Right ventricle myocardium superior (tissue), 1 donor: ENCODE measurements at places on chromosomes 7 and 10. TPM values are rescaled to one million over a fixed set of nuclear protein-coding genes. Genes with fewer than 3 reads are reported as not detected.

Gene HYAL4
- total RNA-seq: not detected

Gene SLIT1
- 0.16 TPM for total RNA-seq

Gene NANOS1
- 10.0 TPM for total RNA-seq

Gene PROSER2
- 0.97 TPM for total RNA-seq

Gene HOXA9
- total RNA-seq: not detected

Gene ELMO1
- 11.9 TPM for total RNA-seq

Gene TMEM213
- not detected for total RNA-seq

Gene CCL24
- total RNA-seq: not detected

Gene ITPRID1
- not detected for total RNA-seq

Gene SP8
- not detected for total RNA-seq

Gene PLXDC2
- 12.2 TPM for total RNA-seq

Gene KEL
- total RNA-seq: 0.43 TPM

Gene ARL4A
- 10.9 TPM for total RNA-seq

Gene TRUB1
- 12.0 TPM for total RNA-seq

Gene CYP2E1
- total RNA-seq: 1.00 TPM

Gene SVOPL
- not detected for total RNA-seq

Gene VWA2
- total RNA-seq: 0.08 TPM

Gene CCAR1
- total RNA-seq: 25.9 TPM

Gene CNPY1
- total RNA-seq: not detected

Gene RPEL1
- total RNA-seq: not detected

Gene STOX1
- total RNA-seq: 0.38 TPM

Gene RBP3
- total RNA-seq: not detected

Gene PLPP4
- total RNA-seq: not detected

Gene NKX1-2
- total RNA-seq: not detected

Gene MRM2
- total RNA-seq: 20.0 TPM

Gene IDI2
- total RNA-seq: 0.16 TPM

Gene CHCHD1
- total RNA-seq: 28.0 TPM

Gene NXPH1
- not detected for total RNA-seq

Gene PTPRZ1
- 0.65 TPM for total RNA-seq

Gene PDLIM1
- 226 TPM for total RNA-seq

Gene FBXL13
- total RNA-seq: 0.51 TPM

Gene UTF1
- total RNA-seq: not detected

Gene RELN
- total RNA-seq: 0.56 TPM

Gene WDR86
- 0.48 TPM for total RNA-seq

Gene COL26A1
- not detected for total RNA-seq

Gene AKR1D1
- total RNA-seq: not detected

Gene FAM13C
- total RNA-seq: 5.9 TPM

Gene TMEM196
- total RNA-seq: not detected

Gene PDGFA
- total RNA-seq: 34.5 TPM

Gene MMD2
- total RNA-seq: not detected

Gene CLCN1
- 0.08 TPM for total RNA-seq

Gene RAMP3
- 31.2 TPM for total RNA-seq

Gene CD36
- 1,239 TPM for total RNA-seq

Gene TAF5
- 2.7 TPM for total RNA-seq

Gene PHYHIPL
- total RNA-seq: not detected

Gene ANXA8
- total RNA-seq: 0.24 TPM

Gene WIPF3
- total RNA-seq: 5.5 TPM

Gene CTTNBP2
- 2.0 TPM for total RNA-seq

Gene TEX36
- total RNA-seq: not detected

Gene ANKRD22
- total RNA-seq: not detected

Gene COL13A1
- total RNA-seq: 0.89 TPM

Gene SYNPO2L
- total RNA-seq: 213 TPM

Gene TMEM229A
- total RNA-seq: not detected

Gene RPA3
- 22.9 TPM for total RNA-seq

Gene PRKCQ
- 0.30 TPM for total RNA-seq
